ENCODE measurements at places on chromosomes 3 and 15.

DNA sequence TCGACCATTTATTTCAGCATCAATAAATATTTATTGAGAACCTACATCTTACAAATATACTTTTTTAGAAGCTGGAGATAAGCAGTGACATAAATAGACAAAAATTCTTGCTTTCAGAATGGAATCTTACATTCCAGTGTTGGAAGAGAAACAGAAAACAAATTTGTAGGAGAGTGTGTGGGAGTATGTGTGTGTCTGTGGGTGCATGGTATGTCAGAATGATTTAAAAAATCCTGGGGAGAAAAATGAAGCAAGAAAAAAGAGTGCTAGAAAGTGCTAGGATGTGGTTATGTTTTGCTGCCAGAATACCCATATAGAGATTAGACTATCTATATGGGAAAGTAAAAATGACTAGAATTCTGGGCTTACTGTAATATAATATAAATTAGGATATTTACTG is 561.7 kb upstream of the SGO1 start:
- DNase-seq, result no peak

- DNase-seq, result no peak
Observed at GRCh38 chr3:127043731-127044510, 61.0 kb downstream of the PLXNA1 start.

- DNase-seq, result no peak
Observed at GRCh38 chr15:63077952-63078351, 35.4 kb downstream of the TPM1 start.

DNA sequence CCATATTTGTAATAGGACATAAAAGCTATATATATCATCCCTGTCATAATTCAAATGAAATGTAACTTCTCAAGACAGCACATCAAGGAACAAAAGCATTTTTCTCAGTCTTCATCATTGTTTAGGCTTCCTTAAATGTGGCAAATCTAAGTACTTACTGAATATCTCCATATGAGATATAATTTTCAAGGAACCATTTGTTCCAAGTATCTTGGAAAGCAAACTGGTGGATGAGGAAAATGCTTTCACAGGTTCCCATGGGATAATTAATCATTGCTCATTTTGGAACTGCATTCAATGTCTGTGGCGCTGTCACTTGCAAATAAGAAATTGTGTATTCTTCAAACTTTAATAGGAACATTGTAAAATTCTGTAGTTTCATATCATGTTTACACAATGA is 52.6 kb upstream of the ZNF385D start:
- no peak for DNase-seq

Measured in right cardiac atrium (tissue), 5 donors.